ENCODE measurements at places on chromosomes 2 and 18.
A peak's percentile ranks its signal among the peaks of the same experiment; 100 is the strongest.

DNA sequence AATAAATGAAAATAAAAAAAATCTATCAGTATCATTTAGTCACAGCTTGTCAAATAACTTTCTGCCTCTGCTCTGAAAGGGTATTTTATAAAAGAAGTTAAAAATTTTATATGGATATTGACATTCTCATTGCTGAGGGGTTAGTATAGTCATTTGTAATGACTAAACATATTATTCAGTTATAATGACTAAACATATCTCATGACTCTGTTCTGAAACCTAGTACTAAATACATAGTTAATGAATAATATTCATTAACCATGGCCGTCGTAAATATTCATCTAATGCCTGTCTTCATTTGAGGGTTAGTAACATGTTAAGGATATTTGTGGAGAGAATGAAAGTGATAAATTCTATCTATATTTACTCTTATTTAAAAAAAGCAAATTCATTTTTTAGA lies 69.1 kb upstream of the MAP4K3 start:
- DNase-seq, result no peak

DNA sequence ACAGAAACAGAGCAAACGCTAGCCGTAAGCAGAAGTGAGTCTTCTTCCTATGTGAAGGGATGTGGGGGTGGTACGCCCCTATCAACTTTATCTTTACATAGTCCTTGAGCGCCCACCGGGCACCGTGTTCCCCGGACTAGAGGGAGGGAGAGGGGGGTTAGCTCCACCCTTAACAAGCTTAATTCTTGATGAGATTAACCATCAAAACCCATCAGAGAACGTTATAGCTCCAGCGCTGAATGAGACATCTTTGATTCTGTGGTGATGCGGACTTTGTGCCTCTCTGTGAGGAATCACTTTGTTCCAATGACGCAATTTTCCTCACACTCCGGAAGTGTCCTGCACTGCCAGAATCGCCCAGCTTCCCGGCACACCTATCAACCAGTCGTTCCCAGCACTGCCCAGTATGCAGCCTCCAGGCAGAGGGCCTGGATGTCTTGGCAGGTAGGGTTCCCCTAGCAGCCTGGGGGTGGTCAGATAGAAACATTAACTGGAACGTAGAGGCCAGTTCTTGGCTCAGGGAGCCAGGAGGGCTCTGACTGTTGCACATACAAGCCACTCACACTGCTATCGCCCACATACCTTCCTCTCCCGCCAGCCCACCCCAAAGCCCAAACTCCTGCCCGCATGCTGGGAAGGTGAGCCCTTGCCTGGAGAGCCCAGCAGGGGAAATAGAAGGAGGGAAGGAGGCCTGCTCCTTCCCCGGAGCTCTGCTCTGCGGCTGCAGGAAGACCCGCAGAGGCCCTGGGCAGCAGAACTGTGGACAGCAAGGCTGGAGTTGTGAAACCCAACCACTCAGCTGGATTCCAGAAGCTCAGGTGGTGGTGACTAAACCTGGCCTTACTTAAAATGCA lies 1.9 kb upstream of the ODC1 start:
- peak; percentile 16 for DNase-seq

DNA sequence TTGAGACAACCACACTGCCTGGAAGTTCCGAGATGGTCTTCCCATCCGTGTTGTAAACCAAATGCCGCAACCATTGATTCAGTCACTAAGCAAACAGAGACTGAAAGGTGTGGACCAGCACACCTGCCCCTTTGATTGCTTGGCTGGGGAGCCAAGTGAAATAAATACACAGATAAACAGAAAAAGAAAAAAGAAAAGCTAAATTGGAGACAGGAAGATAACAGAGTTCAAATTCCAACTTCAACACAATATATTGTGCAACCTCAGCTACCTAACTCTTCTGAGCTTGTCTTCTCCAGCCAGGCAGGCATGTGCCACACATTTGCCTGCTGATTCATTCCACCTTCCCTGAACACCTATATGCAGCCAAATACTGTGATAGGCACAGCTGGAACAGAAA lies 110.9 kb downstream of the PID1 start:
- DNase-seq, result no peak

DNA sequence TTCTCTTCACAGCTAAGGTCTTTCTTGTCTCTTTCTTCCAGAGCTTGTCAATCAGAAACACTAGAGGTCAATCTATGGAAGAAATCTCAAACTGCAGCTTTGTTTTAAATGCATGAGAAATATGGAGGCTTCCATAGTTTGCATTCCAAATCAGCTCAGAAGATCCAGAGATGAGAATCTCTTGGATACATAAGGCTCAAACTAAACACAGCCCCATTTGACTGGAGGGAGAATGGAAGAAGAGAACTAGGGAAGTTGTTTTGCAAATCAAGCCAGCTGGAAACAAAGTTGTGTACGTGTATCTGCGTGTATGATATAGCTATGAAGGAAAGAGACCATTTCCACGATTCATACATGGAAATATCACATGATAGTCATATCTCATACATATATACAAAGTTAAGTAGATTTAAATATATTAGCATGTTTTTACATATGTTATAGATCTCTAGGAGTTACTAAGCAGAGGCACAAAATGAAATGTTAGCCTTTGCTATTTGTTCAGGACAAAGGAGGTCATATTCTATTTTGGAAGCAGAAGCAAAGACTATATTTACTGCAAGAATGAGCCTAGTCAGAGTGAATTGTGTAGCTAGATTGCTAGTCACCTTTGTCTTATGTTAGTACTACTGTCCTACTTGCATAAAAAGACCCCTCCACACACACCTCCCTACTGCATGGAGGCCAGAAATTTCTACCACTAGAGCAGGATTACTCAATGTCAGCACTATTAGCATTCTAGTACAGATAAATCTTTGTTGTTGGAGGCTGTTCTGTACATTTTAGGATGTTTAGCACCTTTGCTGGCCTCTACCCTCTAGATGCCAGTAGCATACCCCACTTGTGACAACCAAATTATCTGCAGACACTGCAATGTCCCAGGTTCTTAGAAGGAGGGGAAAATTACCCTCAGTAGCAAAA lies 303.5 kb upstream of the CHAC2 start:
- no peak for DNase-seq

- DNase-seq, result no peak
Measured at GRCh38 chr2:240524963-240525718, 32.6 kb downstream of the ANKMY1 start.

- DNase-seq, result no peak
Measured at GRCh38 chr2:101379091-101379490, 8.2 kb downstream of the CREG2 start.

- no peak for DNase-seq
Measured at GRCh38 chr2:3483227-3483985, 35.9 kb downstream of the ADI1 start.

DNA sequence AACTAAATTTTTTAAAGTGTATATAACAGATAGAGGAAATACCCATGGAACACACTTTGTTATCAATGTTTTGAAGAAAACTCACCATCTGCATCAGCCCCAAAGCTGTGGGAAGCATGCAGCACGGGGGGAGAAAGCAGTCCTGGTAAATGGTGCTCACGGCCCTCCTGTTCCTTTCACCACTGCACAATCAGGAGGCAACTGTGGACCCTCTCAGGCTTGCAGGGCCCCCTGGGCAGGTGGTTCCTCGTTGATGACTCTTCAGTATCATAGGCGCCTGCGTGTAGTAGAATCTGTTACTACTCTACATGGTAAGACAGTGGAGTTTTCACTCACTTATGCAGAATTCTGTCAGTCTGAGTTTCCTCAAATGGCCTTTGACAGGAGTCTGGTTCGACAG lies 4.9 kb upstream of the CNDP1 start:
- no peak for DNase-seq

- no peak for DNase-seq
Measured at GRCh38 chr18:13525381-13526029, 200.9 kb downstream of the FAM210A start.

DNA sequence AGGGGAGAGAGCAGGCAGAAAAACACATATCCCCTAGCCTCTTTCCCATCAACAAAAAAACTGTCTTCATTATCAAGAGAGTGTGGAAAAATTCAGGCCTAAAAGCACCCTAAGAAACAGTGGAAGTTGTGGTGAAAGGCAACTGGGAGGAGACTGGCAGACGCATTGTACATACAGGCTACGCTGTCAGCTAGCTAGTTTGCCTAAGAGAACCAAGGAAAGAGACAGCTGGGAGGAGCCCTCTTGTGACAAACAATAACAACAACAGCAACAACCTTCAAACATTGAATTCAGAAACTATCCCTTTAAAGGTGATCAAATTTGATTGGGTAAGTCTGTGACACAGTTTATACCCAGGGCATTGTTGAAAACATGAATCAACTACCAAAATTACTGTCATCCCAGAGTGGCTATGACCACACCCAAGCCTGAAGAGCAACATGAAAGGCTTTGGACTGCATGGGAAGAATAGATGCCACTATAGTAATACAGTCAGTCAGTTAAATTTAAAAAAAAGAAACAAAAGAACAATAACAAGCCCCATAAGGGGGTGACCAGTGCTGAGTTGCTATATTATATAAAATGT lies 88.9 kb upstream of the CRIM1 start:
- DNase-seq, result no peak

DNA sequence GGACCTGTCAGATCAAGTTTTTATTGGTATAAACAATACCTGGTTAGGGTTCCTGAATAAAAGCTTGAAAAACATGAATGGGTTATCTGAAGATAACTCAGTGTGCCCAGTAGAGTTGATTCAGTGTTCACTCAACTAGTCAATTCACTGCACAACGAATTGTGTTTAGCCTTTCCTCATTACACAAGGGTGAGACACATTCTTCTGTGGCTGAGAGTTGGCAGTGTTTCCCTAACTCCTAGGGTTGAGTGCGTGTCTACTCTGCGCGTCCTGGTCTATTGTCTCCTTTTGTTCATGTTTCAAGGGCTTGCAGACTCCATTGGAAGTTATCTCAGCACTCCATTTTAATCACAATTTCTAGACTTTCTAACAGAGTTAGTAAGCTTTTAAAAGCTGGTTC lies 32.8 kb upstream of the TMEM178A start:
- no peak for DNase-seq

DNA sequence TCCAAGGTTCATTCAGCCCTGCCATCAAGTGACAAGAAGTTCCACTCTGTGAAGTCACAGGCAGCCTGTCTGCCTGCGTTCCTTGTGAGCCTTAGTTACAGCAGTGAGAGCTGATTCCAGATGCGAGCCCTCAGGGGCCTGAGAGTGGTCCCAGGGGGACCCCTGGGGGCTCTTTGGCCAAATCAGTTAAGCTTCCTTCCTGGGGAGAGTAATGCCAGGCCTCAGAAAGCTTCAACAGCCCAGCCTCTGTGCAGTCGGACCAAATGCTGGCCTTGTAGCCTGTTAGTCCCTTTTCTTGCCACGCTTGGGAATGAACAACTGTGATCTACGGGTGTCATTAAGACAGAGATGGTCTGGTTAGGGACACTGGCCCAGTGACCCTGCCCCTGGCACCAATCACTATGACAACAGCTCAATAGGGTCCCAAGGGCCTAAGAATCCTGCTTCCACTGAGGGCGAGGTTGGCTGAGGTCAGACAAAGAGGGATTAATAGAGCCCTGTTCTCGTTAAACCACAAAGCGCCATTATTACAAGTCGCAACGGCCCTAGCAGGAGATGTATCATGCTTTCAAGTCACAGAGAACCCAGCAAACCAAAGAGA lies 50.9 kb downstream of the HS1BP3 start:
- peak; percentile 77 for DNase-seq

DNA sequence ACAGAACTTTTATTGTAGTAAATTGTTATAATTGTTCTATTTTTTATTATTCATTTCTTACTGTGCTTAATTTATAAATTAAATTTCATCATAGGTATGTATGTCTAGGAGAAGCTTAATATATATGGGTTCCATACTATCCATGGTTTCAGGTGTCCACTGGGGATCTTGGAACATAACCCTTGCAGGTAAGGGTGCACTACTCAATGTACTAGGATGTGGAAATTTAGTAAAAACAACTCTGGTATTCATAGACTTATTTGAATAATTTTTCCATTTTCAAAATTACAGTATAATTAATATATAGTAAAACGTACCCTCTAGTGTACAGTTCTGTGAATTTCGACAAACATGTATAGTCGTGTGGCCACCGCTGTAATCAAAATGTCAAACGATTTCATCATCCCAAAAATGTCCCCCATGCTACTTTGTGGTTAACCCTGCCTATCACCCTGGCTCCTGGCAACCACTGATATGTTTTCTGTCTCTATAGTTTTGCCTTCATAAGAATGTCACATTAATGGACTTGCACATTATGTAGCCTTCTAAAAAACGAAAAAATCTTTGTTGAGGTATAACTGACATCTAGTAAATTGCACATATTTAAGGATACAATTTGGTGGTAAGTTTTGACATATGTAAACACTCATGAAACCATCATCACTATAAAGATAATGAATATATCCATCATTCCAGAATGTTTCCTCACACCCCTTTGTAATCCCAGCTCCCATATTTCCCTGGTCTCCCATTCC lies 45.7 kb downstream of the ARL5A start:
- DNase-seq, result no peak

DNA sequence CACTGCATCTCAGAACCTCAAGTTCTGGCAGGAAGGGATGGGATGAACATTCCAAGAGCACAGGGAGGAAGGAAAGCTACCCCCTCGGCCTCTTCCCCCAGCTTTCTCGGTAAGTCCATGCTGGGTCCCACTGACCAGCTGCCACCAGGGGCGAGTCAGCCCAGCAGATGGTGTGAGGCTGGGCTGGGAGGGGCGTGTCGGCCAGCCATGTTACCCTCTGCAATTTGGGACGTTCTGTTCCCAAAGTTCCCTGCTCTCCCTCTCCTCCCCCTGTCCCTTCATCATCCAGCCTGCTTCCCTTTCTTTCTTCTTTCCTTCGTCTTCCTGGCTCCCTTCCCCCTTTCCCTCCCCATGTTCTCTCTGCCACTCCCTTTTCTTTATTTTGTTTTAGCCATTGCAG lies 74.3 kb upstream of the TNP1 start:
- DNase-seq, result no peak

- DNase-seq, result no peak
Measured at GRCh38 chr2:170298861-170299429, 121.0 kb downstream of the MYO3B start.

- DNase-seq, result no peak
Measured at GRCh38 chr18:31040686-31041270, 1.8 kb downstream of the DSC3 start.

DNA sequence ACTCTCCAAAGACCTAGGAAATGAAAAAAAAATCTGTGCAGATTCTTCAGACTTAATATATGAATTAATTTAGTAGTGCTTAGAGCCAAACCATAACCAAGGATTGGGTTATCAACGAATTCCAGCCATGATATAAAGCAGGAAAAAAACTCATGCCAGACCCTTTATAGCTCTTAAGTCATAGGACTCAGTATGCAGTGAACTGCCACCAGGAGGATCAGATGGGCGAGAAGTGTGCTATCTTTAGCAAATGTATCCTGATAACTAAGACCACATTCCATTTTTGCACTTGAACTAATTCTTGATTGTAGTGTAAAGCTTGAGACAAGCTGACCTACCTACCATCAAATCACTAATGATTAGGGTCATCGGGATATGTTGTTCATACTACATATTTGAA lies 178.1 kb downstream of the IKZF2 start:
- DNase-seq, result no peak

GRCh38 chr2:9211496-9211895 lies 4.9 kb downstream of the ASAP2 start:
- no peak for DNase-seq

Data from C1 segment of cervical spinal cord (tissue), 14 donors.